Kidney (tissue), 22 donors: ENCODE measurements at places on chromosomes 2 and 18. TPM values are rescaled to one million over a fixed set of nuclear protein-coding genes. Genes with fewer than 3 reads are reported as not detected.

FOXD4L1 gene
- 0.19 TPM for total RNA-seq

HOXD13 gene
- not detected for total RNA-seq

TLK1 gene
- 80.3 TPM for total RNA-seq

ABCG8 gene
- 0.13 TPM for total RNA-seq

FOXI3 gene
- total RNA-seq, result not detected

POMC gene
- total RNA-seq, result 1.5 TPM
